ENCODE measurements at places on chromosomes 1 and 21.

DNA sequence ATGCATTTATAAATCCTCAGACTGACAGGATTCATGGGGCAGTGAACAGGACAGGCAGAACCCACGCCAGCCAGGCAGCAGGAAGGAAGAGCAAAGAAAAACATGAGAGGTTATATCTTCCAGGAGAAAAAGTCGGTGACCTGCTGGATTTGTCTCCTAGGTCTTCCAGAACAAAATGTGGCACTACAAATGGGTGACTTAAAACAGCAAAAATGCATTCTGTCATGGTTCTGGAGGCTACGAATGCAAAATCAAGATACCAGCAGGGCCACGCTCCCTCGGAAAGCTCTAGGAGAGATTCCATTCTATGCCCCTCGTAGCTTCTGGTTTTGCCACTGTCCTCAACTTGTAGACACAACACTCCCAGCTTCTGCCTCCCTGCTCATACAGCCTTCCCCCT, 63.4 kb downstream of the PSMG1 start:
- no peak for DNase-seq

GRCh38 chr1:225812488-225813213, 2.7 kb downstream of the EPHX1 start:
- no peak for DNase-seq

- DNase-seq, result no peak
Measured at GRCh38 chr21:39144191-39144590, 39.1 kb downstream of the PSMG1 start.

DNA sequence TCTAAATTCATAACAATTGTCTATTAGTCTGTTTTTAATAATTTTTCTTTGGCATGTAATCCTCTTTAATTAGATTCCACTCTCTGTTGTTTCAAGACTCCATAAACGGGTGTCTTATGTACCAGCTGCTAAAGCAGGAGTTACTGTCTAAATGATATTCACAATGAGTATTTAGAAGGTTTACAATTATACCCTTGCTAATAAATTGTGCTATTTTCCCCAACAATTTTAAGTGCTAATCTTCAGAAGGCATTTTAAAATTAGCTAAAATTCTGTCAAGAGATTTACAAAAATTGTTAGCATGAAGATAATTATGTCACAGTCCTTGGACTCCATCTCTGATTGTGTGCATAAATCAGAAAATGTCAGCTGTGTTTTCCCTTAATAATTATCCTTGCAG, 83.7 kb downstream of the DPYD start:
- DNase-seq, result no peak

GRCh38 chr1:2115702-2116341, 65.6 kb downstream of the PRKCZ start:
- DNase-seq, result no peak

- DNase-seq, result no peak
Measured at GRCh38 chr1:67367370-67368045, 59.8 kb downstream of the IL12RB2 start.

DNA sequence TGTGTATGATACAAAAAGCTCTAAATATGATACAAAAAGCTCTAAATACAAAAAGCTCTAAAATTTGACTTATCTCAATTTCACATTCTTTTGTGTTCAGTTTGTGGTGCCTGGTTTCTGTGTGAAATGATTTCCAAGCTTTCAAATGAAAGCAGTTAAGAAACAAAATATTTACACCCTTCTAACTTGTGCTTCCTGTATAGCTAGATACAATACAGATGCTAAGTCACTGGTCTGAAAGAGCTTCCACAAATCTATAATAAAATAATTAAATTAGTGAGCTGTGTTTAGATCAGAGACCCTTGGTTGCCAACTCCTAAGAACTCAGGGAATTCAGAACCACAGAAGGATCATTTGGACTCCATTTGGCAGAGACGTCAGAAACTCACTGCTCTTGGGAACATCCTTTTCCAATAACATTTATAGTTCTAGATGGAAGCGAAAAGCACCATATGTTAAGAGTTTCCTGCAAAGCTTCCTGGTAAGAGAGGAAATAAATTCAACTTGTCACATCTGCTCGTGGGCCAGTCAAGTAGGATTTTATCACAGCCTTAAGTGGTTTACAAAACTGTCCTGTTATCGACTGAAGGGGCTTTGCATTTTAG, 1079.1 kb downstream of the ADGRL2 start:
- no peak for DNase-seq
